Stimulated activated CD4-positive, alpha-beta T cell treated with anti-CD3 and anti-CD28 coated beads, Interleukin-1b, Interleukin-23, amount 100 ng/mL, for 1 hour (primary cell): ENCODE measurements at places on chromosomes 11 and 22.

DNA sequence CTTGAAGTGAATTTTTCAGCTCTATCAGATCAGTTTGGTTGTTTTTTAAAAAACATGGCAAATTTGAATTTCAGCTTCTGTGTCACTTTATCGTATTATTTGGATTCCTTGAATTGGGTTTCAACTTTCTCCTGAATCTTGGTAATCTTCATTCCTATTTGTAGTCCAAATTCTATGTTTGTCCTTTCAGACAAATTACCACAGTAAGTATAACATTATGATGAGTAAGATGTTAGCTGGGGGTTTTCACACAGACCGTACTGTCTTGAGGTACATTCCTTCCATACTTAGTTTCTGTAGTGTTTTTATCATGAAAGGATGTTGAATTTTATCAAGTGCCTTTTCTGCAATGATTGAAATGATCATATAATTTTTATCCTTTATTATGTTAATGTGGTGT, 28.0 kb downstream of the OR5B17 start:
- DNase-seq, result no peak

DNA sequence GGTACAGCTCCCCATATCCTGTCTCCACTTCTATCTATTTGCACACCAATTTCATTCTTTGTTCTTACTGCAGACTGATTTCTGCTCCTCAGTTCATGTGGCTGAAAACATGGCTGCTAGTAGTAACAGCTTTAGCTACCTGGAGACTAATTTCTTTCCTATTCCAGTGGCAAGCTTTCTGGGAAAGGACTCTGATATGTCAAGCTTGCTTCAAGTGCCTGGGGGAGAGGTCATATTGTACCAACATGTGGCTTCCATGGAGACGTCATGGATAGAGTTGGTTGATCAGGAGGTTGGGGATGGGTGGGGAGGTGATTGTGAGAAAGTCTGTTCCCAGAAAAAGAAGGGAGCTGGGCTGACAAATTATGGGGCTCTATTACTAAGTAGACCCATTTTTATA, 44.9 kb downstream of the ADM start:
- DNase-seq, result no peak

DNA sequence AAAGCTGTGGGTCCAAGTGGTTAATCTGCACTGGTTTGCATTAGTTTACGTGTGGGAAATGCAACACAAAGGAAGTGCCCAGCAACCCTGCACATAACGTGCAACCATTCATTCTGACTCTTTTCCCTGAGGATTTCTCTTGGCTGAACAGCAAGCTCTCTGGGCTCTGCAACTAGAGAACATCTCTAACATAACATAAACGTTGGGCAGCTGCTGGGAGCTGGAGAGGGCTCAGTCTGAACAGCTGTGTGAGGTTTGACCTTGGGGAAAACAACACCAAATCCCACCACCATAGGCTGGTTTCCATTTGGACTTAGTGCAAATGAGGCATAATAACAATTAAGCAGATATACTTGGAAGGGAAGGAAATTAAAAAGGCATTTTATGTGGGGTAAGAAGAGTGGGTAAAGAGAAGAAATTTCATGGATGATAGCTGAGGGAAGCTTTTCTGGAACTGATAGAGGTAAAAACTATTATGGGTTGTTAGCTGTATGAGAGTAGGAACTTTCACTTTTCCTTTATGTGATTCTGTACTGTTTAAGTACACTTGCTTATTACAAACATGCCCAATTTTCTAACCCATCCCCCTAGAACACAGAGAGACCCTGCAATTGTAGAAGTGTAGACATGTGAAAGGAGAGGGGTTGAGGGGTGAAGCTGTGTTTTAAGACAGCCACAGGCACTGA, 76.2 kb downstream of the SNX19 start:
- no peak for DNase-seq

GRCh38 chr11:29159552-29160465, 857.0 kb downstream of the KCNA4 start:
- no peak for DNase-seq

GRCh38 chr22:44399906-44400762, 87.4 kb upstream of the SHISAL1 start:
- DNase-seq, result no peak

- DNase-seq, result no peak
Observed at GRCh38 chr11:120209746-120210625, 846 bp upstream of the OAF start.

GRCh38 chr11:118614511-118614910, 7.1 kb downstream of the PHLDB1 start:
- no peak for DNase-seq
